GM20000 (cell line): ENCODE measurements at places on chromosomes 3 and 15.

DNA sequence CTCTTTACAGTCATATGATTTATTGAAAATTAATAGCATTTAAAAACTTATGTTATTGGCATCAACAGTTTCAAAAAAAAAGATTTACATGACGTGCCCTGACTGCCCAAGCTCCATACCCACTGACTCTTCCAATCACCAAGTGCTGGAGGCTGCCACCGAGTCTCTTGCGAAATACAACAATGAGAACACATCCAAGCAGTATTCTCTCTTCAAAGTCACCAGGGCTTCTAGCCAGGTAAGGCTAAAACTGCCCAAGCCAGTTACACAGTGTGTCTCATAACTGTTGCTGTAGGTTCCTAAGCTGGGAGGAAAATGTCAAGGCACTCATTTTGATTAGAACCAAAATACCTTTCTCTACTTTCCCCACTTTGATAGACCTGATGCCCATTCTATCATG lies 4.5 kb downstream of the FETUB start:
- no peak for DNase-seq

DNA sequence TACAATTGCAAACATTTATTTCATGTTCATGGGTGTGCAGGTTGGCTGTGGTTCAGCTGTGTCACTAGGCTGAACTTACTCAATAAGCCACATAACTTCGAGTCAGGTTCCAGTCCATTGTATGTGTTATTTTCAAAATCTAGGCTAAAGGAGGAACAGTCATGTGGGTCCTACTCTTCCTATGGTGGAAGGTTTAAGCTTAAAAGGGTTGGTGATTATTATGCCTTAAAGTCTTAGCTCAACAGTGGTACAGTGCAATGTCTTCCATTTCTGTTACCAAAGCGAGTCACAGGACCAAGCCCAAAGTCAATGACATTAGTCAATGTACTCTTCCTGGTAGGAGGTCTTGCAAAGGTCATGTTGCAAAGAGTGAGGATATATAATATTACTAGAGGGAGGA lies 78.2 kb downstream of the ATG7 start:
- DNase-seq: no peak

GRCh38 chr3:88301273-88301995 lies 151.7 kb downstream of the C3orf38 start:
- DNase-seq: no peak

GRCh38 chr15:64566629-64567427 lies 106.5 kb downstream of the ZNF609 start:
- no peak for DNase-seq

DNA sequence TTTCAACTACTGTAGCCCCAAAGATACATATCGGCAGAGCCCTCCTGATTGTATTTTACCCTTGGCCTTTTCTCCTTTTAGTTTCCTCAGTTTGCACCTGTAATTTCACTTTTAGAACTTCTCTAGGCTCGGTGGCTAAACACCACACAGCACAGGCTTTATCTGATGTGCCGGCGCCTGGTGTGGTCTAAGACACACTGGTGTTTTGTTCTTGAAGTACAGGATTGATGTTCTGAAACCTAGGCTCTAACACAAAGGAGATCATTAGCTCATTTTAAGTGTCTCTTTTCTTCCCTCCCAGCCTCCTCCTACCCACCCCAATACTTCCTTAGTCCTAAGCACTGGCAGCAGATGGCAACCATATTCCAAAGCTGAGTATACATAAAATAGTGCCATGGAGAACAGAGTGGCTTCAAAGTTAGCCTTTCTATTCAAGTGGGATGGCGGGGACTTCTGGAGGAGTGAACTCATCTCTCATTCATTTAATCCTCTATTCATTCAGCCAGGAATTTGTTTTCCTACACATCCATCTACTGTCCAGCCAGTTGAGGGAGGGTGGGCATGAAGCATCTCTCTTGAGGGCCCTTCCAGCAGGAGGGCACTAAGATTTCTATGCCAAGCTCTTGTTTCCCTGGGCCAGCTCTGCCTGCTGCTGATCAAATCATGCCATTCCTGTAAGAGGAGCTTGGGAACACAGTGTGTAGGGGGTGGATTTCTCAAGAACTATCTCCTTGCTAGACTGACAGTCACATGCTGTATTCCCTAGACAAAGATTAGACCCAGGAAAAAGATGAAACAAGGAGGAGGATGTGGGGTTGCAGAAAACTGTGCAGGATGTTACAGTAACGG lies 71.2 kb downstream of the TIGIT start:
- DNase-seq: no peak

DNA sequence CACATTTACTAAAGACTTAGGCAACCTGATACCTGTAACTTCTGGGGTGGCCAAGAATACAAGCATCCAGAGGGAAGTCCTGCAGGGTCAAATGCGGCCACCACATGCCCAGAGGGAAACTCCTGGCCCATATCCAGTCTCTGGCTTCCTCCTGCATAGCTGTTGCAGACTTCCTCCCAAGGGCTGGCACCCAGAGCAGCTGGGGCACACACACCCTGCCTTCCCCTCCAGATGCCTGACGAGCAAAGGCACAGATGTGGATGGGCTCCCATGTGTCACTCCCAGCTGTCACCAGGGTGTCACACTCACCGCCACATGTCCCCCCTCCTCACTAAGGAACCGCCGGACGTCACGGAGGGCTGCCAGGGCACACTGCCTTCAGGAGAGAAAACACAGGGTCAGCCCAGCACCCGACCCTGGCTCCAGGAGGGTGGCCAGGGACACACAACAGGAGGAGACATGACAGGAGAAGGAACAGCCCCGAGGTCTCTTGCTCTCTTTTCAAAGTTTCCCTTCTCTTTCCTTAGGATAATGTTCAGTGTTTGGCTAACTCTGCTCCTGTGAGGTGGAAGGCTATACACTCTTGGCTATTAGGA lies 13.2 kb downstream of the PFKFB4 start:
- no peak for DNase-seq

DNA sequence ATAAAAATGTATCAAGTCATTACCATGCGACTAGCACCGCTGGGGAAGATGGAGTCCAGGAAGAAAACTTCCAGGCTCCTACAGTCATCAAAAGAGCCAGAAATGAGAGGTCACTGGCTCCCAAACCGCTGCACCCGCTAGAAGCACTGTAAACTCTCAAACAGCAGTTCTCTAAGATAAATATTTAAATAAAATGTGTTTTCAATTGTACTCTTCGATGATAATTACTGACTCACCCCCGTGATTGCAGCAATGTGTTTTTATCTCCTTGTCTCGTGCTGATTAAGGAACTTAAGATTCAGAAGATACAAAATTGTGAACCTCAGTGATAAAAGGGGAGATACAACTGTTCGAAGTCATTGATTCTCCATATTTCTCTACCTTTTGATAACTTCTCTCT lies 45.8 kb upstream of the FOXP1 start:
- no peak for DNase-seq

DNA sequence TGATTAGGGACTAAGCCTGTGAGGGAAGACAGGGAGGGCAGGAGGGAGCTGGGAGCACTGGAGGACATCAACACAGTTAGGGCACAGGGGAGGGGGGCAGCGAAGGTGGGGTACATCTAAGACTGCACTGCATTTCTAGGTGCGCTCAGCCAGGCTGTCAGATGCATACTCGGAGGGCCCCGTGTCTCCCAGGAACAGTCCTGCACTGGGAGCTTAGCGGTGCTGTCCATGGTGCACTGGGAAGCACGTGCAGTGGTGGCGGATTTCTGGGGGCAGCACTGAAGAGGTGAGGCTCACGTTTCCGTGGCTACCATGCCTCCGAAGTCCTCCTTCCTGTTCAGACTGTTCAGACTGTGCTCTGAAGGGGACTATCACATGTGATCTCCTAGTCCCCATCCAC lies 54.4 kb downstream of the ROPN1B start:
- DNase-seq: no peak

GRCh38 chr3:113698956-113699355 lies 2.5 kb upstream of the USF3 start:
- DNase-seq: peak; percentile 15

GRCh38 chr3:127088511-127089351 lies 104.2 kb upstream of the PRR23E start:
- no peak for DNase-seq

DNA sequence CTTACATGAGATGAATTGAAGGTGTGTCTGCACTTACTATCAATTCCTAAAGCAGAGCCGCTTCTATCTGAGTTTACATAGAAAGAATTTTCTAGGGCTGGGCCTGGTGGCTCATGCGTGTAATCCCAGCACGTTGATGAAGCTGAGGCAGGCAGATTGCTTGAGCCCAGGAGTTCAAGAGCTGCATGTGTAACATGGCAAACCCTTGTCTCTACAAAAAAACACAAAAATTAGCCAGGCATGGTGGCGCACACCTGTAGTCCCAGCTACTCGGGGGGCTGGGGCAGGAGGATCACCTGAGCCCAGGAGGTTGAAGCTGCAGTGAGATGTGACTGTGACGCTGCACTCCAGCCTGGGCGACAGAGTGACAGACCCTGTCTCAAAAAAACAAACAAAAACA lies 18.1 kb upstream of the ATP13A3 start:
- DNase-seq: no peak

DNA sequence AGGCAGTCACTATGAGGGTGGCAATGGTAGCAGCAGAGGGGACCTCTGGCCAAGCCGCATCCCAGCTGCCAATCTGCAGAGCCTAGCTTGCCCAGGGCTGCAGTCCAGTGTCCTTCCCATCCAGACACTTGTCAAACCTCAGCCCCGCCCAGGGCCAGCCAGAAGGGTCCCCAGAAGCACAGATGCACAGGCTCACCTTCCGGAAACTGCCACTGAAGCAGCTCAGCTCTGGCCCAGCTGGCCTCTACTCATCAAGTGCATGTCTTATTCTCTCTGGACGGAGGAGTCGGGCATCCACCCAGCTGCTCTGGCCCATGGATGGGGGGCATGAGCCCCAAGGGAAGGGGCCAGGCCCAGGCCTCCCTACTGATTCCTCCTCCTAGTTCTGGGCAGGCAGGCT lies 69.2 kb downstream of the DNAJB8 start:
- no peak for DNase-seq

- no peak for DNase-seq
Observed at GRCh38 chr15:82803793-82804574, 1.9 kb downstream of the FSD2 start.

GRCh38 chr3:183448369-183449128 lies 20.1 kb upstream of the MCF2L2 start:
- DNase-seq: no peak

GRCh38 chr3:28595372-28595771 lies 246.7 kb upstream of the AZI2 start:
- DNase-seq: no peak

DNA sequence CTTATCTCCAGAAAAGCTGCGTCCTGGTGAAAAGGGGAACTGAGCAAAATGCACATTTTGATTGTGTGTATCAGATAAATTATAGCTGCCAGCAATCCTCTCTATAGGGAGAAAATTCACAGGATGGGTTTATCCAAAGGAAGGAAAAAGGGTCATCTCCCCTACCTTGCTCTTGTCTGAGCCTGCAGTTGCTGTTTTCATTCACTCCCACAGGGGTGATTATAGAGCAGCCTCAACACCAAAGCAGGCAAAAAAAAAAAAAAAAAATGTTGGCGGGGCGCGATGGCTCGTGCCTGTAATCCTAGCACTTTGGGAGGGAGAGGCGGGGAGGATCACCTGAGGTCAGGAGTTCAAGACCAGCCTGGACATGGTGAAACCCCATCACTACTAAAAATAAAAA lies 333.7 kb downstream of the ROBO2 start:
- no peak for DNase-seq

DNA sequence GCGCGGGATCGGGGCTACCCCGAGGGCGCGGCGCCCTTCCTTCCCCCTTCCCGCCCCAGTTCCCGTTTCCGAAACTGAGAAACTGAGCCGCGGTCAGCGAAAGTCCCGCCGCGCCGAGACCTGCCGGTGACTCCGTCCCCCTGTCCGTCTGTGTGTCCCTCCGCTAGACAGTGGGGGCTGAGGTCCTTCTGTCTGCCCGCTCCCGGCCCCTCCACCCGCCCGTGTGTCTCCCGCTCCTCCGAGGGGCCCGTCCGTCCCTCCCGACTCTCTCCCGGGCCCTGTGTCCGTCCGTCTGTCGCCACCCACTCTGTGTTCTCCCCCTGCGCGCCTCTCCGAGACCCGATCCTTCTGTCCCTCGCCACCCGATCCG lies 426 bp downstream of the PRKCD start:
- peak; percentile 63 for DNase-seq

- no peak for DNase-seq
Observed at GRCh38 chr15:67850994-67851571, 11.2 kb upstream of the RNU6-1 start.

- no peak for DNase-seq
Observed at GRCh38 chr3:138455801-138456716, 21.6 kb downstream of the ESYT3 start.

DNA sequence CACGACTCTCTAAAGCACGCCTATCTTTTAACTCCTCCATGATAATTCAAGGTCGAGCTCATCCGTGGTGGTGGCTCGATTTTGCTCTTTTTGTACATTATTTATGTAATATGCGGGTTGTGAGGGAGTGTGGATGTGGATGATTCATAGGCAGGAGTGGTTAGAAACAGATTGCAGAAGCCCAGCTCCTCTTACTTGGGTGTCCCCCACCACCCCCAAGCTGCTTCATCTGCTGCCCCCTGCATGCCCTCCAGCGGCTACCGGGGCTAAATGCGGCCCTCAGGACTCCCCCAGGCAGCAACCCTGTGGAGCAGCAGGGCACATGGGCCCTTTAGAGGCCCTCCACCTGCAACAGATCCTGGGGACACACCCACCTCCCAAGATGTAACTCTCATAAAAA lies 111.5 kb upstream of the SELENOK start:
- DNase-seq: no peak

DNA sequence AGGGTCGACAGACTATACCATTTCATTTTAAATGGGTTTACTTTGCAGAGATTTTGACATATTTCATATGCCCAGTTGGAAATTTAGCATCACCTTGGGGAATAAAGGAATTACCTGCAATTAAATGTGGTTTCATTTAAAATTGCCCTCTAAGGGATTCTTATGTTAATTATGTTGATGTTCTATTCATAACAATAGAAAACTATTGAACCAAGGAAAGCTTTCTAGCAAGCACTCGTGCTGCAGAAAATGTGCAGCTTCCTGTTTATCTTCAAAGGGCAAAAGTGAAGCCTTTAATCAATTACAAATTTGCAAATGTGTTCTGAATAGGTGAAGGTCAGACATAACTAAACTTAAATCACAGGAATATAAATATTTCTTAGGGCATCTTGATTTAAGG lies 352.1 kb downstream of the CHST2 start:
- no peak for DNase-seq

GRCh38 chr15:90644952-90645725 lies 72.0 kb upstream of the BLM start:
- no peak for DNase-seq

- no peak for DNase-seq
Observed at GRCh38 chr3:128794067-128794768, 68.2 kb downstream of the RAB7A start.

DNA sequence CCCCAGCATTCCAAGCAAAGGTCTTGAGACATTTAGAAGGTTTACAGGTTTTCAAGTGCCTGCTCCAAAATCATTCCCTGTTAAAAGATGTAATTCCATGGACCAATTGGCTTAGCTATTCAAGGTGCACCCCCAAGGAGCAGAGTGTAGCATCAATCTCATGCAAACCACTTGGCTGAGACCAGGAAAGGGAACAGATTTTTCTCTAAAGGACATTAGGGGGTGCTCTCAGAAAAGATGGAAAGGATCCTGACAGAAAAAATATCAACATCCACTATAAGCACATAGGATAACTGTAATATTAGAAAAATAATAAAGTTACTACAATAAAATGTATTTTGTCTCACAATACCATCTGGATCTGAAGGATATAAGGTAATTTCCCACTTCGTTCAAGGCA lies 328.0 kb upstream of the CDIN1 start:
- DNase-seq: no peak
